ENCODE measurements at places on chromosomes 11 and 22.

GRCh38 chr22:32854351-32854804, 52.9 kb downstream of the TIMP3 start:
- no peak for DNase-seq

DNA sequence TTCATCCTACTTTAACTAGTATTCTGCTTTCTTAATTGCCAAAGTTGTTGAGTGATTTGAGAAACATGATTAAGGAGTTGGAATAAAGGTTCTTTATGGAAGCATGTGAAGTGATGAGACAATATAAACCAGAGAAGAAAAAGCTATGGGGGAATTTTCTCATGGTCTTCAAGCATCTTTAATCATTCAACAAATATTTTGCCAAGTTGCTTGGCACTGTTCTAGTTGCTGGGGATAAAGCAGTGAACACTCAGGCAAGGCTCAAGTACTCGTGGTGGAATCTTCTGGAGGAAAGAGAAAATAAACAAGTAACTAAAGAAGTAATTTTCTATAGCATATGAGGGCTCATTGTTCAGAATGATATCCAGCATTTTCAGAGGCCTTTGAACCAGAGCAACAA, 9.2 kb upstream of the PIWIL4 start:
- no peak for DNase-seq

GRCh38 chr11:1774886-1775285, 11.2 kb upstream of the CTSD start:
- no peak for DNase-seq

DNA sequence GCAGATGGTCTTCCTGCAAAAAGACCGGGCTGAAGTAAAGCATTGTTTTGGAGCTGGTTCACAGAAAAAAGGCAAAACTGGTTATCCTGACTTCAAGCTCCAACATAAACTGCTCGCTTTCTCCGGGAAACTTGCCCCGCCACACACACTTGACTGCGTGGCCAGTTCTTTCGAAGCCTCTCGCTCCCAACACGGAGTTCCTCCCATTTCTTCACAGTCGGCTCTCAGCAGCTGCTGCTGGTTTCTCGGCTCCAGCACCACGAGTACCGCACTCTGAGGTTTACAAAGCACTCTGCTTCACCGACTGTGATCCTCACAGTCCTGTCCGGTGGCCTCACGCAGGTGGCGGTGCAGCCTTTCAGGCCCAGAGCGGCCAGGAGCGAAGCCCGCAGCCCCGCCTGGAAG, 264 bp downstream of the CHEK1 start:
- DNase-seq: no peak

DNA sequence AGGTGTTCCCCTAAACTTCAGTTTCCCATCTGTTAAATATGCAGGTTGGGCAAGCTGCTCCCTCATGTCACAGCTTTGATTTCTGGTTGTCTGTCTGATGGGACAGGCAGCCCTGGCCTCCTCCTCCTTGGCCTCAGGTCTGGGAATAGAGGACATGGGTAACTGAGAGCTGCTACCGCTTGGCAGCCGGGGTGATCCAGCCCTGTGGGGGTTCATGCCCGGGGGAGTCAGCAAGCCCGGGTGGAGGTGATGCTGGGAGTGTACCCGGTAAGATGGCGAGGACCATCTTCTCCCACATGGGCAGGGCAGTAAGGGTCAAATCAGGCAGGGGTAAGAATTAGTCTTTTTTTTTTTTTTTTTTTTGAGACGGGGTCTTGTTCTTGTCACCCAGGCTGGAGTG, 845.0 kb downstream of the TBC1D22A start:
- DNase-seq: no peak

DNA sequence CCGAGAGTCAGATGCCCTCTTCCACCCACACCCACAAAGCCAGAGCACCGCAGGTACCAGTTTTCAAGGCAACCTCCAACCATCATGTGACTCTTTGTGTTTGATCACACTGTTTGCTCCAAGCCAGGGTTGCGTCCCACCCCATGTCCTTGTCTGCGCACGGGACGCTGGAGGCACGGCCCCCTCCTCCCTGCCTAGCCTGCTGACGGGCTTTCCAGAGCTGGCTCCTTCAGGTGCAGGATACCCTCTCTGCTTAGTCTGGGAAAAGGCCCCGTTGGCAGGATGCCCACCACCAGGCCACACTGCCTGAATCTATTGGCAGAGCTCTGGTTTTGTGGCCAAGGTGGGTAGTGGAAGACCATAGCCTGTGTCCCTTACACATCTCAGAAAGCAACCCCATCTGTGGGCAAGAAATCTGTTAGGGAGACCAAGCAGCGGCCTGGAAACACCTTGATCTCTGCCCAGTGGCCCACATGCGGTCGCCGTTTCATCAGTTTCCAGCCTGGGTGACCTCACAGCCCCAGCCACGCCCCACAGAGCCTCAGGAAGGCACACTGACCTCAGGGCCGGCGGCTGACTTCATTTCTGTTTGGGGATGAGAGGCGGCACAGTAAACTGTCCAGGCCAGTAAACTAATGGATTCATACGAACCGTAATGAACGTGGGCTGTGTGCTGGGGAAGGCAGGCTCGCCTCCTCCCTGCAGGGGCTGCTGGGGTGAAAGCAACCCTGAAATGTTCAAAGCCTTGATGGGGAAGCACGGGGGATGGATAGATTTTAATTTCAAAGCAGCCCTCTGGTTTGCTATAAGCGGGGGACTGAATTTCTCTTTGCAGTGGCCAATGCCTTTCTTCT, 25.8 kb downstream of the CDPF1 start:
- no peak for DNase-seq

DNA sequence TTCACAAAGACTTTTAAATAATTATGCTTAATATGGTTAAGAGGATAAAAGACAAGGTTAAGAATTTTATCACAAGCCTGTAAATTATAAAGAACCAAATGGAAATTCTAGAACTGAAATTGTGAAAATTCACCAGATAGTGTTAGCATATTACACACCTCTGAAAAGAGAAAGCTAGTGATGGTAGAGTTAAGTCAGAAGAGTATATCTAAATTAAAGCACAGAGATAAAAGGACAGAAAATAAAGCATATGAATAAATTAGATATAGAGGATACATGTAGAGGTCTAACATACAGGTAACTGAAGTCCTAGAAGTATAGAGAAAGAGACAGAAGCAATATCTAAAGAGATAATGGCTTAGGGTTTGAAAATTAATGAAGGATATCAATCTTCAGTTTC, 4.2 kb upstream of the CLTCL1 start:
- no peak for DNase-seq

DNA sequence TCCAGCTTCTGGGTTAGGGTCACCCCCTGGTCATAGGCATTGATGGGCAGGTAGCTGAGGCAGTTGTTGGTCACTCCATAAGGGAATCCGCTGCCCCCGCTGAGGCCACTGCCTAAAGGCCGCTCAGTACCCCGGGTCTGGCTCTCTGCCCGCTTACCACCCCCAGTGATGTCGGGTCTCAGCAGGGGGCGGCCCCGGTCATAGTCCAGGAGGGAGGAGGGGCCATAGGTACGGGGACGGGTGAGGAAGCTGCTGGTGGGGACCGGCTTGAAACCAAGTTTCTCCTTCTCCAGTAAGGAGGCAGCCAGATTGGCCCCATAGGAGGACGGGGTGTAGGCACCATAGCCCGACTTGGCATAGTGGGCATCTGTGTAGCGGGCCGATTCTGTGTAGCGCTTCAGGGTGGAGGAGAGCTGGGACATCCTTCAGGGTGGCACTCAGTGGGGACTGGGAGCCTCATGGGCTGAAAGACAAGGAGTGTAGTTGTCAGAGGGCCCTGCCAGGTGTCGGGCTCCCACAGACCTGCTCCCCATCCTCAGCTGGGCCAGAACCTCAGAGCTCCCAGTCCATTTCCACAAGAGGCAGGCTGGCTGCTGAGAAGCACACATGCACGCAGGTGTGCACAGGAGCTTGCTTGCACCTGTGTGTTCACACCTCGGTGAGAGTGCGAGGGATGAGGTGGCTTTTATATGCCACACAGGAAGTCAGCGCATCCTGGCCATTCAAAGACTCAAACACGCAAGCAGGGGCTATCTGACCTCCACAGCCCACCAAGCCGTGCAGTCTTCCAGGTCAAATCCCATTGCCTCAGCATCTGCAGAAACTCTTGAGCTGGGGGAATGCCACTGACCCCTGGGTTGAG, 8.2 kb downstream of the USP2 start:
- no peak for DNase-seq

All from activated CD4-positive, alpha-beta T cell treated with anti-CD3 and anti-CD28 coated beads, Interleukin-10, Interleukin-2, amounts not matched to agents 100 ng/mL and 50 ng/mL, durations not matched to agents 16 hours and 8 hours (primary cell).